Endodermal cell (in vitro differentiated cells): ENCODE measurements at places on chromosomes 1 and 21.

DNA sequence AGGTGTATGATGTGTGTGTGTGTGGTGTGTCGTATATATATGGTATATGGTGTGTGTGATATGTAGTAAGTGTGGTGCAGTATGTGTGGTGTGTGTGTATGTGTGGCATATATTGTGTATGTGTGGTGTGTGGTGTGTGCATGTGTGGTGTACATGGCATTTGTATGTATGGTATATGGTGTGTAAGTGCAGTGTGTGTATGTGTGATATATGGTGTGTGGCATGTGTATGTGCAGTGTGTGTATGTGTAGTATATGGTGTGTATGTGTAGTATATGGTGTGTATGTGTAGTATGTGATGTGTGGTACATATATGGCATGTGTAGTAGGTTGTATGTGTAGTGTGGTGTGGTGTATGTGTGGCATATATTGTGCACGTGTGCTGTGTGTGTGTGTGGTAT, 74.9 kb downstream of the OLFML3 start:
- no peaks in the 10 kb centered on the region for H3K36me3 ChIP-seq
- H3K4me3 ChIP-seq = no peak overlapping the region
- no peak for DNase-seq
- no peak overlapping the region for H3K27ac ChIP-seq

DNA sequence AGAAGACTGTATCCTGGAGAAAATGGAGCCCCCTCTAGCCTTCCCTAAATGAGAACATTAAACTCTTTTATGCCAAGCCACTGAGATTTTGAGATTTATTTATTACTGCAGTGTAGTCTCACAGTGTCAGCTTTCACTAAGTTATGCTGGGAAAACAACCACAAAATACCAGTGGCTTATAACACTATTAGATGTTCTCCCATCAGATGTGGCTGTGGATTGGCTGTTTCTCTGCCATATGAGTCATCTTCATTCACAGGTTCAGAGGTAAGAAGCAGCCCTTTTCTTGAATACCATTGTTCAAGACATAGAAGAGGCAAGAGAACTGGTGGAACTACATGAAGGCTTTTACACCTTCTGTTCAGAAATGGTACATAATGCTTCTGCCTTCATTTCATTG, 32.1 kb upstream of the ST6GALNAC5 start:
- H3K36me3 ChIP-seq = no peaks in the 10 kb centered on the region
- no peaks in the 10 kb centered on the region for H3K27me3 ChIP-seq
- H3K4me1 ChIP-seq = no peaks in the 10 kb centered on the region
- no peak overlapping the region for H3K27ac ChIP-seq
- DNase-seq = no peak

GRCh38 chr1:47213230-47213963, 18.6 kb downstream of the TAL1 start:
- H3K4me3 ChIP-seq = no peak overlapping the region
- H3K27ac ChIP-seq = no peak overlapping the region
- H3K4me1 ChIP-seq = no peaks in the 10 kb centered on the region
- DNase-seq = peak; percentile 25
- no peaks in the 10 kb centered on the region for H3K36me3 ChIP-seq
- peaks cover 25% of the 10 kb centered on the region for H3K27me3 ChIP-seq

DNA sequence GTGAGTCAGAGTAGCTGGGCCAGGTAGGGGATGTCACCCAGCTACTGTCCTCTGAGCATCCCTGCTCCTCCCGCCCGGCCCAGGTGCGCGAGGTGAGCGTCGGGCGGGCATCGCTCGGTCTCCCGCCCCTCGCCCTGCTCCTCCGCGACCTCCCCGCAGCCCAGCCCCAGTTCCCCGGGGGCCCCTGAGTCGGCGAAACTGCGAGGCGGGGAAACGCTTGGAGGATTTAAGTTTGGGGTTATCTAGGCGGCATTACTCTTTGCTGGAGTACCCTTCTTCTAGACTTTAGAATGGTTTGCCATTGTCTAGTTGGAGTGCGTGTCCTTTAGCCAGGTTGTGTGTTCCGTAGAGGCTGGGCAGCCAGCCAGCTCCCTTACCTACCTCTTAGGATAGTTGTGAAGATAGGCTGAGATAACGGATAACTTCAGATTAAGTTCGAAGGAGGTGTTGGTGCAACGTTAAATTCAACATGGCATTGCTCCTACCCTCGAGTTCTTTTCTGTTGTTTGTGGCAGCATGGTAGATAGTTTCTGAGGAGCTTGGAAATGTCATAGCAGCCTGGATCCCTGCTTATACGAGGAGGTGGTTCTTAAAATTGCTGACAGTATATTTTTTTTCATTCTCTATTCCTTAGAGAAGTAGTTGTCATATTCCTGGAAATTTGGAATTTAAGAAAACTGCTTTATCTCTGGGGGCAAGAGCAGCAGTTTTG, 697 bp downstream of the AGO3 start:
- H3K4me1 ChIP-seq = no peaks in the 10 kb centered on the region
- no peaks in the 10 kb centered on the region for H3K36me3 ChIP-seq
- H3K4me3 ChIP-seq = peak overlapping the region; percentile 94
- H3K27me3 ChIP-seq = no peaks in the 10 kb centered on the region

- H3K27me3 ChIP-seq = no peaks in the 10 kb centered on the region
- no peaks in the 10 kb centered on the region for H3K4me1 ChIP-seq
- H3K4me3 ChIP-seq = no peak overlapping the region
- H3K27ac ChIP-seq = no peak overlapping the region
Measured at GRCh38 chr1:14415396-14415795, 183.1 kb upstream of the KAZN start.

DNA sequence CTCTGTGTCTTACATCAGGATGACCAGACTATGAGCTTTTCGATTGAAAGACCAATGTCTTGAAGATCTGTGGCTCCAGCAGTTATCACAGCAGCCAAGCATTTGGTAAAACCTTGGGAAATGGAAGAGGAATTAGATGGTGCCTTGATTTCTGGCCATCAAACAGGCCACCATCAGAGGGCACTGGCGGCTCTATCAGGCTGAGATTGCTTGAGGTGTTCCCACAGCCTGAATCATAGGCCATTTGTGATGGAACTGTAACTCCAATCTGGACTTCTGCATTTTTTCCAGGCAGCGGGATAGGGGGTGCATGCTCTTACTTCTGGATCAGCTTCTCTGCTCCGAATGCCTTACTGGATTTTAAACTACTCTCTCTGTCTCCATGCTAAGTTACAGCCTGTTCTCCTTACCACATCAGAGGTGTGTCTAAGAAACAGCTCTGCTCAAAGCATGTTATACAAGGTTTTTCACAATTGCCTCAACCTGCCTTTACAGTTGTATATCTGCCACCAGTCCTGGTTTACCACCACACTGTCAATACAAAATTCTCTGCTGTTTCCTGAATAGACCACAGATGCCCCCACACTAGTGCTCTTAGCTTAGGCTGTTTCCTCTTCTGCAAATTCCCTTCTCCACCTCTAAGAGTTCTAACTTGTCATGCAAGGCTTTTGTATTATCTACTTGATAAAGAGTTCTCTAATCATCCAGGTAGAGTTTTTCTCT, 180.9 kb downstream of the PTGER3 start:
- DNase-seq = peak; percentile 65
- no peaks in the 10 kb centered on the region for H3K27me3 ChIP-seq
- no peak overlapping the region for H3K27ac ChIP-seq
- no peaks in the 10 kb centered on the region for H3K4me1 ChIP-seq
- no peak overlapping the region for H3K4me3 ChIP-seq
- H3K36me3 ChIP-seq = no peaks in the 10 kb centered on the region

- no peak overlapping the region for H3K27ac ChIP-seq
- no peaks in the 10 kb centered on the region for H3K4me1 ChIP-seq
- H3K4me3 ChIP-seq = no peak overlapping the region
- no peak for DNase-seq
Measured at GRCh38 chr1:35756064-35756463, 13.7 kb downstream of the CLSPN start.

- no peak overlapping the region for H3K4me3 ChIP-seq
- DNase-seq = no peak
- H3K27me3 ChIP-seq = no peaks in the 10 kb centered on the region
- H3K27ac ChIP-seq = no peak overlapping the region
- no peaks in the 10 kb centered on the region for H3K4me1 ChIP-seq
Measured at GRCh38 chr21:29867796-29868195, 72.0 kb downstream of the GRIK1 start.

- peak; percentile 60 for DNase-seq
- H3K27me3 ChIP-seq = no peaks in the 10 kb centered on the region
- H3K4me3 ChIP-seq = no peak overlapping the region
- H3K27ac ChIP-seq = no peak overlapping the region
Measured at GRCh38 chr1:232179896-232180778, 449.8 kb downstream of the SIPA1L2 start.

DNA sequence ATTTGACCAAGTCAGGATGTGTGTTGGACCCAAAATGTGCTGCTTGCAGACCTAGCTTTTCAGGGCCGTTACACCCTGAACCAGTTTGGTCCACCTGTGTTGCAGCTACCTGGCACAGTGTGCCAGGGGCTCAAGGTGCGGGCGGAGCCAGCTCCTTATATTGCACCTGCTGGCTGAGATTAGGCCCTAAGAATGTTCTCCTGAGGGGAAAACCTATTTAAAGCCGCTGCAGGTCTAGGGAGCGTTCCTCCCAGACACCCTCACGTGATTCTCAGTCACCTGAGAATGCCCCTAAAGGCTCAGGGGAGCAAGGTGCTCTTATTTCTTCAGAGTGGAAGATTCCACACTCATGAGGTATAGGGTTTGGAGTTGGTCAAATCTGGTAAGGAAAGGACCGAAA, 12.0 kb downstream of the GSTM3 start:
- no peaks in the 10 kb centered on the region for H3K27me3 ChIP-seq
- no peaks in the 10 kb centered on the region for H3K36me3 ChIP-seq
- no peak overlapping the region for H3K4me3 ChIP-seq
- no peaks in the 10 kb centered on the region for H3K4me1 ChIP-seq
- no peak overlapping the region for H3K27ac ChIP-seq
